NCI-H2081 (cell line): ENCODE measurements at places on chromosomes 6 and 20.

DNA sequence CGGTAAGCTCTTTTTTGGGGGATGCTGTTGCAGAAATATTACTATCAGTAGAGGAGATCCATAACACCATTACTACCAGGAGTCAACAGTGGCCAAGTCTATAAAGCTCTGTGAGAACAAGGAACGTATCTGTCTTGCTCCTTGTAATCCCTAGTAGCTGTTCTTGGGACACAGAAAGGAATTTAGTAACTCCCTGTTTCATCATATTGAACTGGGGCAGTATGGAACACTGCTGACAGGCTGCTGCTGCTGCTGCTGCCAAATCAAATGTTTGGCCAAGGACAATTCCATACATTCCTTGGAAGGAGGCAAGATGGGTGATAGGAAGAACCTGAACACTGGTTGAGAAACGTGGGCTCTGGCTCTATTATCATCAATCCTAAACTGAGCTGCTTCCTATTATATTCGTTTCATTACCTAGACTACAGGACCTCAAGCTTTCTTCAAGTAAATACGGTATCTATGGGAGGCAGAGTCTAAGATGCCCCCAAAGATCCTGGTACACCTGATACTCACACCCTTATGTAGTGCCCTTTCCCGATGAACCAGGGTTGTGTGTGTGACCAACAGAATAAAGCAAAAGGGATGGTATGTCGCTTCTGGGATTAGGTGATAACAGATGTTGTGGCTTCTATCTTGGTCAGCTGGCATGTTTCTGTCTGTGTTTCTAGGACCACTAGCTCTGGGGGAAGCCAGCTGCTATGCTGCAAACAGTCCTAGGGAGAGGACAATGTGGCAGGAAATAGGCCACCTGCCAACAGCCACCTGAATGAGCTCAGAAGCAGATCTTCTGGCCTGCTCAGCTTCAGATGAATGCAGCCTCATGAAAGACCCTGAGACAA, 39.5 kb downstream of the ELOVL5 start:
- DNase-seq: peak; percentile 77

DNA sequence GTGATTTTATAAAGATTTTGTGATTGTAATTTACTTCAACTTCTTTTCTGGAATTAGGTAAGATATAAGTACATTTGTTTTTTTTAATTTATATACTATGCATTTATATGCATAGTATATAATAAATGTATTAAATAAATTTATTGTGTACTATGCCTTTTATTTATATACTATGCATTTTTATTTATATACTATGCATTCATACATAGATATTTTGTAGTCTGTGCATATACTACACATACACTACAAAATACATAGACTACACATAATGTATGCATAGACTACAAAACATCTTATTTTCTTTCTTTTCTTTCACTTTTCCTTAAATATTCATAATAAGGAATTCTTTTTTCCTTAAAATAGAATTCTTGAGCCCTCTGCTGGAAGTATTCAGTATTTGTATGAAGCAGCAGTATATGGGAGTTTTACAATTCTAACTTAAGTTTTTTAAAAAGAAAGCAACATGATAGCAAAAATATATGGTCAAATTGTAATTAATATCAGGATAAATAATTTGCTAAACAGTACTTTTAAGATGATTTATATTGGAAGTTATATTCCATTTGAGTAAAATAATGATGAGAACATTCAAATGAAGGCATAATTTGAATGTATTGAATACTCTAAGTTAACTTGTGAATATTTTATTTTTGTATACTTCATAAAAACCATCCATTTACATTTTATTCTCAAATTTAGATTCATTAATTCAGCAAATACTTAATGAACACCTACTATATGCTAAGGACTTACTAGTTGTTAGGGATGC, 129.3 kb downstream of the KLHL32 start:
- peak; percentile 6 for DNase-seq

DNA sequence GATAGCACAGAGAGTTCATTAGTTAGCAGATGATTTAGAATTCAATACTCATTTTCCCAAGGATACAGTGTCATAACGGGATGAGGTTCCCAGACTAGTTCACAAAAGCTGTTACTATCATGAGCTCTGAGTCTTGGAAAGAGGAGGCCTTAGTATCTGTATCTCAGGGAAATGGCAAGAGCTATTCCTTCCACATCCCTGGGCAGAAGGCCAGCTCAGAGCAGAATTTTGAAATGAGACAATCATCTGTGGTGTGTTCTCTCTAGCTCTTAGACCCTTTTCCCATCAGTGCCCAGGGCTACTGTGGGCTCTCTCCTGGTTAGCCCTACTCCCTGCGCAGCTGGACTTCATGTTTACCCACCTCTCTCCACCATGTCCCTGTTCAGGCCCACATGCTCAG, 64.5 kb downstream of the JAG1 start:
- DNase-seq: no peak

DNA sequence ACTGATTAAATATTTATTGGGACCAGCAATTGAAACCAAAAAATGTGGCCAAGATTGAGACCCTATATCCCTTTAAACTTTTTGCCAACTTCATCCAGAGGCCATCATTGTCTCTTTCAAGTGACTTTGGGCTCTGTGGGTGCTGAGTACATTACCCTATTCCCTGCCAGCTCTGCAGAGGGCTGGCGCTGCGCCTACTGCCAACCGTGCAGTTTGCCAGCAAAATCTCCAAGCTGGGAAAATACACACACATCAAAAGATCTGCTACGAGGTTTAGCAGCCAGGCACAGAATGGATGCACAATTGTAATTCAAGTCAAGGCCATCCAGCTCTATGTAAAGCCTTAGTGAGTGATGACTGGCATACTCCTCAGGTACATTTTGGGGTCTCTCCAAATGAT, 125.0 kb downstream of the CBLN4 start:
- DNase-seq: no peak

GRCh38 chr6:117264369-117264691, 1.0 kb upstream of the VGLL2 start:
- no peak for DNase-seq

DNA sequence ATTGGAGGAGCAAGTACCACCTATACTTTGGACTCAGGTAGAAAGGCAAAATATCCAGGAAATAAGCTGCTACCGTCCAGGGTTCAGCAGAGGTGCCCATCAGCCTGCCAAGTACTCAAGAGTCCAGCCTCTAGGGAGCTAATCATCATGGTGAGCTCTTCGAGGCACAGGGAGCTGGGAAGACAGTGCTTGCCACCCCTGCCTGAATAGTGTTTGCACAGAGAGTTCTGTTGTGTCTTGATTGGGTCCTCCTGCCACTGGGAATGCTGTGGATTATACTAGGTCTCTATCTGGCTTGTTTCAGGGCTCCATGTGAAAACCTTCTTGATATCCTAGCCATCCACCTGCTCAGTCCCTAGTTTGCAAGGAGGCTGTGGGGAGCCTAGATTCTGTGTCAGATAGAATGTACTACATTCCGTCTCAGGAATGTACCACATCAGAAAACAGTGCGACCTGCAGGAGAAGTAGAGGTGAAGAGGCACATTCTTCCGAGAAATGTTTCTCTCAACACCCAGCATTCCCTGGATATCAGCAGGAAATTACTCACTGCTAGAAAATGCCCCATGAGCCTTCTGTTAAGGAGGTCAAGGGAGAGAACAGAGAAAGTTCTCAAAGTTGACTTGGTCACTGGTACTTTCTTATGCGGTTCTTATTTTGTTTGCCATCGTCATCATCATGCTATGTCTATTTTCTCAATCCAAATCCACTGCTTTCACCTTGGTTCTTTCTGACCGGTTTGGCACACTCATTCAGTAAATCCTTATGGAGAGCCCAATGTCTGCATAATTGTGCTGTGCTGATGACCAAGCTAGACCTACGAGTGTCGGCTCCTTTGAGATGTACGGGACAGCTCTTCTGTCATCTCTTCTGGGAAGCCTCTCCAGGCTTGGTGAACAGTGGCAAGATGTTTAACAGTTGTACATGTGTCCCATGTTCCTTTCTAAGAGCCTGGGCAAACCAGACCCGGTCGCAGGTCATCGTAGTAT, 30.7 kb downstream of the PTPN1 start:
- no peak for DNase-seq

GRCh38 chr6:101114703-101115102, 233.6 kb upstream of the ASCC3 start:
- DNase-seq: peak; percentile 66

GRCh38 chr20:63700199-63701050, 4.0 kb downstream of the TNFRSF6B start:
- no peak for DNase-seq

DNA sequence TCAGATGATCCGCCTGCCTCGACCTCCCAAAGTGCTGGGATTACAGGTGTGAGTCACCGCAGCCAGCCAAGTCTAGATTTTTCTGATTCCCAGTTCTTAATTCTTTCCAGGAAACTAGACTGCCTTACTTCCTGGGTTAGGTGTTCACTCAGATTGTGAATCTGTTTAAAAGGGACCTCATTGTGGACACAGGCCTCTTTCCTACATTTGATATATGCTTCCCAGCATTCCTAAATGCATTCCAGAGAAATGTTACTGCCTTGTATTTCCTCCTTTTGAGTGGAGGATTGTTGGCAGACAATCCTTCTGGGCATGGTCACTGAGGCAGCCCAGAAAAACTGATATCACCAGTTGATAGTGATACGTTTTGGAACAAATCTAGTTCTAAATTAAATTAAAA, 15.7 kb downstream of the TMEM181 start:
- no peak for DNase-seq

DNA sequence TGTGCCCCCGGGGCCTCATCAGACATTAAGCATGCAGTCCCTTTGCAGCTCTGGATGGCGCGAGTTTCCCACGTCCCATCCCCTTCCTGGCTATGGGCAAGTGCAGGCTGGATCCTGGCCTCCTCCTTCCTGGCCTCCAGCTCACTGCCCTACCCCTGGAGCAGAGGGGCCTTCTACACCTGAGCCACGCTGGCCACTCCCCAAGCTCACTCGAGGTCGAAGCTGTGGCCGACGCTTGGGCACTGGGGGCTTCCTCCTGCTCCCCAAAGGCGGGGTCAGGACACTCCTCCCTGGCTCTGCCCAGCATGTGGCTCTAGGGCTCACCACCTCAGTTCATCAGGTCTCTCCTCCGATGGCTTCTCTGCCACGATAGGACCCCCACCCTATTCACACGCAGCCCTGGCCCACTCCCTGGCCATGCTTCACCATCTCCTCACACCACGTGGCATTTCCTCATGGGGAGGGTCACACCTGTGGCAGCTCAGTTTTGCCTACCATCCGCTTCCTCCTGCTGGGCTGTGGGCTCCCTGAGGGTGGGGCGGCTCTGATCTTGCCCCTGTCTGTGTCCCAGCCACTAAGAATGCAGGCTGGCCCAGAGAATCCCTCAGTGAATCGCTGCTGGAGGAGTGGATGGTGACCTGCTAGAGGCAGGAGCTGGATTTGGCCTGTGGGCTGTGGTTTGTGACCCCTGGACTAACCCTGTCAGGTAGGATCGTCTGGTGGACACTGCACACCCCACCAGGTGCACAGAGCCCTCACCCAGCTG, 280.7 kb downstream of the TAF4 start:
- no peak for DNase-seq

GRCh38 chr20:41738604-41739206, 120.5 kb upstream of the CHD6 start:
- DNase-seq: peak; percentile 55

DNA sequence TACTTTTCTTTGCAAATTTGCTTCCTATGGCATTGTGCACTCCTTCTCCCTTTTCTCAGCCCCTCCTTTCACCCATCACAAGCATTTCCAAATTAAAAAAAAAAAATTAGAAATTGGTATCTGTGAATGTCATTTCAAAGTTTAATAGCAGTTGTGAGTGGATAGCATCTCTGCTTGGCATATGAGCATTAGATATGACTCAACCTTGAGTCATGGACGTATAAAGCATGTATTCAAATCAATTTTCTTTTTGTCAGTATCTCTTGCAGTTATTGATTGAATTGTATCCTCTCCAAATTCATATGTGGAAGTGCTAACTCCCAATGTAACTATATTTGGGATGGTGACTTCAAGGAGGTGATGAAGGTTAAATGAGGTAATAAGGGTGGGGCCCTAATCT, 60.1 kb upstream of the MAP3K7 start:
- no peak for DNase-seq

DNA sequence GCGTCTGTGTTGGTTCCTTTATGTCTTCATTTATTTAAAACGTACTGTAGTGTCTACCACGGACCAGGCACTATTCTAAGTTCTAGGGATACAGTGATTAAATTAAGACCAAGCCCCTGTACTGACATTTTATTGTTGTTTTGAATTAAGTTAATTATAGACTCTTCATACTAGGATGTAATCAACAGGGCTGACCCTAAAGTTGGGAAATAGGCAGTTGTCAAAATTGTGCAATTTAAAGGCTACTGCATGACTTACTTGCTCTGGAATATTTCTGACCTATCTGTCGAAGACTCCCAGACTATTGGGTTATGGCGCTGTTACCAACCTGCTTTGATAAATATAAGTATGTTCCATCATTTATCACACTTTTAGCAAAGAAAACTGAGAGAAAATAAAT, 6.7 kb downstream of the MYO6 start:
- DNase-seq: no peak

DNA sequence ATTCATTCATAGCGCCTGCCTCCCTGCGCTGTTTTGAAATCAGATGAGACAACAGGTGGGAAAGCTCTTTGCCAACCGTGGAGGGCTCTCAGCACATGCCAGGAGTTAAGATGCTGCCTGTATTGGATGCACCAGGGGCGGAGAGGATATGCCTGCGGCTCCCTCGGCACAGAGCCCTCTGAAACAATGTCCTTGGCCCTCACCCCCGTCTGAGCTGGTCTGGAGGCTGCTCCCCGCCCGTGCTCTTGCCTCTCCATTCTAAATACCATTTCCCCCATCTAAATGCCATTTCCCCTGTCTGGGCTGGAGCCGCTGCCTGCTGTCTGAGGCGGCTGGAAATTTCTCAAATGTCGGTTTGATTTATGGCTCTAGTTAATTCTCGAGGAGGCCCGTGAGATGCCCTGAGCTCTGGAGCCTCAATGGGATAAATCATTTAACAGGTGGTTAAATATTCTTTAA, 50.8 kb upstream of the MLN start:
- DNase-seq: peak; percentile 24

DNA sequence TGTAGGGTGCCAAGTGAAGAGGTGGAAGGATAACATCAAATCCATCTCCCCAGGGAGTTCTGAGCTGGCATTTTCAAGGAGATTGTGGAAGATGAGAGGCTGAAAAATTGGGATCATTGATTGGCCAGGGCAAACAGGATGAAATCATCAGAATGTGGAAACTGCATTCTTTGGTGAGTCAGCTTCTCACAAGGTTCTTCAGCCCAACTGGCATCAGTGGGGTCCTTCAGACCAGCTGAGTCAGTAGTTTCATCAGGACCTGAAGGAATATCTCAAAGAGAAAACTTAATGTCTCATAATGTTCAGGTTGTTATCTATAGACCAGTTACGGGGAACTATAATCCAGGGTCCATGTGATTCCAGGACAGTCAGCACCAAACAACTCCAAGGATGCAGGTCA, 195.8 kb downstream of the HAO1 start:
- no peak for DNase-seq

GRCh38 chr20:46775806-46776205, 66.4 kb downstream of the SLC2A10 start:
- DNase-seq: no peak
